Stimulated activated effector memory CD8-positive, alpha-beta T cell treated with anti-CD3 and anti-CD28 coated beads, Interleukin-12 subunit alpha, Interleukin-12 subunit beta, amount 100 ng/mL, for 72 hours (primary cell): ENCODE measurements at places on chromosomes 5 and 9.
A peak's percentile ranks its signal among the peaks of the same experiment; 100 is the strongest.

- peak; percentile 34 for DNase-seq
Observed at GRCh38 chr9:114691046-114691955, 9.3 kb upstream of the TEX48 start.

DNA sequence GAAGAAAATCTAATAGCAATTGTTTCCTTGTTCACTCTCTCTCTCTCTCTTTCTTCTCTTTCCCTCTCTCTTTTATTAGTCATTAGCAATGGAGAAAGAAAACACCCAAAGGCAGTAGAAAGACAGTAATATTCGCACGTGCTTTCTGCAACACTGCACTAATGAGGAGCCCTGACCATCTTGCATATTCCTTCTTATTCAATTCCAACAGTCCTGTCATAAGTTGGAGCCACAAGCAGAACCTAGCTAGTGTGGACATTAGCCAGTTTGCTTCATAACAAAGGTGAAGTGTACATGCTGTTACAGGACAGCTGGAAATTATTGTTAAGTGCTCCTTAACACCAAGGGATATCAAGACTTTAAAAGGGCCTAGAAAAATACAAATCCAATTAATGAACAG is 63.4 kb downstream of the TRIM32 start:
- DNase-seq, result no peak

GRCh38 chr5:142981886-142982820 is 212.0 kb downstream of the ARHGAP26 start:
- DNase-seq, result no peak

GRCh38 chr9:134171316-134172197 is 7.2 kb upstream of the RNU6ATAC start:
- no peak for DNase-seq

DNA sequence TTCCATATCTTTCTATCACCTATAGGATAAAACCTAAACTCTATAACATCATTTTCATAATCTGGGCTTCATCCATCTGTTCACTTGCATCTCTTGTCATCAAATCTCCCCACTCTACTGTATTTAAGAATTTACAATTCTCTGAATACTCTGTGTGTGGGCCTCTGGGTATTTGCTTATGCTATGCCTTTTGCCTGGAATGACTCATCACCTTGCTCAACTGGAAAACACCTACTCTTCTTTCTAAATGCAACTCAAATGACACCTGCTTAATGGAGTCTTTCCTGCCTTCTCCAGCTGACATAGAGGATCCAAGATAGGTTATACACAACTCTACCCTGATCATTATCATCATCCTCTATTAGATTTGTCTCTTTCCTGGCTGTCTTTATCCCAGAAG is 421.7 kb downstream of the SPATA31D1 start:
- no peak for DNase-seq

DNA sequence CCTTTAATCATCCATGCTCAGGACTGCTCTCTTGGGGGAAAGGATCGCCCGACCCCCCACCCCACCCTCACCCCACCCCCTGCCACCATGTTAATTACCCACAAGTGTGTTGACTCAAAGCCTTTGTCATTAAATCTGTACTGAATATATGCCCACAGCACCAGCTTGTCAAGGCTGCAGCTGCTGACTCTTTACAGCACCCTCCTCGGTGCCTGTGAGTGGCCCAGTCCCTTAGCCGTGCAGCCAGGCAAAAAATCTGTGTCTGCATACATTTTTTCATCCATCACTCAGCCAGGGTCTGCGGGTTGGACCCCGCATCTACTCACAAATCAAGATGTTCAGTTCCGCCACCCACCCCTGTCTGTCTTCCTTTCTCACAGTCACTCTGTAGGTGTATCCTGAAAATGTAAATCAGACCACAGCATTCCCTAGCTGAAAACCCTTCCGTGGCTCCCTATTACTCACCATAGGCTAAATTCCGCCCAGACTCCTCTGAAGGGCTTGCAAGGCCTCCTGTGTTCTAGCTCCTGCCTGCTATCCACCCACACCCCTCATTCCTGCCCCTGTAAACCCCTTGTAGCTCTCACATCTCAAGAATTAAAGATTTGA is 53.7 kb upstream of the KCNIP1 start:
- DNase-seq, result no peak

DNA sequence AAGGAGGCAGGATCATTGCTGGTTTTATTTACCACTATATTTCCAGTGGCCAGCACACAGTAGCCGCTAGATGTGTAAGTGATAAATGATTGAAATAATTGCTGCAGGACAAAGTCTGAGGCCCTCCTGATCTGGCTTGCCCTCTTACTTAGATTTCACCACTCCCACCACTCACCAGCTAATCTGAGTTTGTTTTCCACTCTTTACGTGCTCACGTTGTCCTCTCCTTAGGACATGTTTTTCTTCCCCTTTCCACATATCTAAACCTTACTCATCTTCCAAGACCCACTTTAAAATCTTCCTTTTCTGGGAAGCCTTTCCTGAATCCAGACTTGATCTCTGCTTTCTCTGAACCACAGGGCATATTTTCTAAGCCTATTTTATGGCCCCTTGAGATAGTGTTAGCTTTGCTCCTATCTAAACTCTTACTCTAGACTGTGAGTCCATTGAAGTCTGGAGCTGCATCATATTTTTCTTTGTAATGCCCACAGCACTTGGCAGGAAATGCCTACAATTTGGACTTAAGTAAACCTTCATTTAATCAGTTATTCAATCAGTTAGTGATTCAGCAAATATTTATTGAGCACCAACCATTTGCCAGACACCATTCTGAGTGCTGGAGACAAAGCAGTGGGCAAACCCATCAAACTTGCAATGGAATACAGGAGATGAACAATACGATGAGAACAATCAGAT is 2.4 kb downstream of the TLR4 start:
- DNase-seq, result no peak
